Progenitor cell of endocrine pancreas (in vitro differentiated cells): ENCODE measurements at places on chromosomes 4 and X. TPM values are rescaled to one million over a fixed set of nuclear protein-coding genes. Genes with fewer than 3 reads are reported as not detected.

DNA sequence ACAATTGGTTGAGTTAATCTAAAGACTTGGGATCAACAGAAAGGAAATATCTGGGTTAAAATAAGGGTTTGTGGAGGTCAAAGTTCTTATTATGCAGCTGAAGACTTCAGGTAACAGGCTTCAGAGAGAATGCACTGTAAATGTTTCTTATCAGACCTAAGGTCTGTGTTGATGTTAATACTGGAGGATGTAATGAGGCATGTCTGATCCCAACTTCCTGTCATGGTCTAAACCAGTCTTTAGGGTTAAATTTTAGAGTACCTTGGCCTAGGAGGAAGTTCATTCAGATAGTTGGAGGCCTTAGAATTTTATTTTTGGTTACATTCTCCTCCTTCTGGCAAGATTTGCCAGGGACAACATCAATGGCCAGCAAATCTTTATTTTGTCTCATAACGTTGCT, 72.1 kb upstream of the GC start:
- DNase-seq = no peak

GRCh38 chr4:140740422-140740821, 15.8 kb downstream of the TBC1D9 start:
- no peak for DNase-seq

DNA sequence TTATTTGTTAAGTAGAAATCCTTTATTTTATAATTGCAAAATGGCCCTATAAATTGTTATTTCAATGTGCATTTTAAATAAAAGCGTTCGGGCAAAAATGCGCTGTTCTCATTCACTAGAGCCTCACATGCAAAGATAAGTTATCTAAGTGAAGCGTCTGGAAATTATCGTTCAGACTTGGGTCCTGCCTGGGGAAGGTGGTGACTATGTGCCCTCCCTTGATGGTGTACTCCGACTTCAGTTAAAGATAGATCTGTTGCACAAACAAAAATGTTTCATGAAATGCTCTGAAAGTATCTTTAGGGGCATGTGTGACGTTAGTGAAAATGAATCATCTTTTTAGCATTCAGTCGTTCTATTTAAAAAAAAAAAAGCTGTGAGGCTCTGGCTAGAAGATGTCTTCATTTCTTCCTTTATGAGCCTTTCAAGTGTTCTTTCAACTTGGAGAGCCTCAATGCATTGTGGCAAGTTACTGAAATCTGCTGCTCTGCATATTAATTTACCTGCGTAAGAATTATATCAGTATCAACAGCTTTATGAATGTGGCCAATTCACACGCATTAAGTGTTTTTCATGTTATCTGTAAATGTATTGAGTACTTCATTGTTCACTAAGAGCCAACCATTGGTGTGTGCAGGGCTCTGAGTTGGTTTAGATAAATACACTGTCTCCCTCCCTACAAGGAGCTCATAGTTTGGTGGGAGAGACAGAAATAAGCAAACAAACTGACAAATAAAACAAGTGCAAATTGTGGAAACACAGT, 83.0 kb downstream of the AFF1 start:
- DNase-seq = no peak

DNA sequence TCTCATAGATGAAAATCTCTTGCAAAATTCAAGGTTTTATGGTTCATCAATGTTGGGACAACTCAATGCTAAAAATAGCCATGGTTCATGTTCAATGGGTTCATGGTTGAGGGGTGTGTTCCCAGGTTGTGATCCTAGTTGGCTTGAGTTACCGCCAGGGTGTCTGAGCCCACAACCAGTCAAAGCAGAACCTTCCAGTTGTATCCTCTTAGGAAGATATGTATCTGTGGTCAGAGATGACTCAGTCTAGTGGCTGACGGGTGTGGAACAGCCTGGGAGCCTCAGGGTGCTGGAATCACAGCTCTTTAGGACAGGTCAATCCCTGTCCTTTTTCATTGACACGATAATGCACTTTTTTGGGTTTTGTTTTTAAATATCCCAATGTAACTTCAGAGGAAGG, 192.3 kb upstream of the NR3C2 start:
- no peak for DNase-seq

GRCh38 chr4:6257247-6258025, 12.2 kb upstream of the WFS1 start:
- no peak for DNase-seq

- no peak for DNase-seq
Measured at GRCh38 chr4:25182937-25183336, 22.7 kb upstream of the SEPSECS start.

DNA sequence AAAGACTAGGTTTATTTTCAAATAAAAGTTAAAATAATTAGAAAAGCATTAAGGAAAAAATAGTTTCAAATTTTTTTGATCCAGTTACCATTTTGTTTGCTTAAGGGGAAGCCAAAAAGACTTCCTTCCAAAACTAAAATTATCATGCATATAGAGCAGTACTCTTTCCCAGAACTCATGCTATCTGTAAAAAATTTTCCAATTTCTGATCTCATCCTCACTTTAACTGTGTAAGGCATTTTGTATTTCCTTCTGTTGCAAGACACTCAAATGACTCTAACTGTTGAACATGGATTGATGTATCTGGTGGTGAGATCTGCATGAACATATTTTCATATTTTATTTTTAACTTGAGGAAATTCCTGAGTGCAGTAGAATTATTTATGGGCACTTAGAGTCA, 150.1 kb downstream of the ADAM29 start:
- no peak for DNase-seq

- DNase-seq = no peak
Measured at GRCh38 chrX:117508021-117508420, 608.6 kb downstream of the KLHL13 start.

DNA sequence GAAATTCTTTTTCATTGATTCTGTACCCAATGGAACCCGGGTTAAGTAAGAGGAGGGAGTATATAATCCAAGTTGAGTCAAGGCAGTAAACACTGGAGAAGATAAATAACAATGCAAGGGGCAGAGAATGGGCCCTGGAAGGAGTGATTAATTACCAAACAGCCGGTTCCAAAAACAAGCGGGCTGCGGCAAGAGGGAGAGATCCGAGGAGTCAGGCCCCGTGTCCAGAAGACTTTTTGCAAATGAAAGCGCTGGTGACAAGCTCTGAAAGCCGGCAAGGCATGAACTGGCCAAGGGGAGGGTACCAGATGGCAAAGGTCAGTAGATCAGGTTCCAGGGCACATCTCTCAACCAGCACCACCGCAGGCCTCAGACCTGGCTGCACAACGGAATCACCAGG, 294.9 kb downstream of the BCOR start:
- no peak for DNase-seq

- no peak for DNase-seq
Measured at GRCh38 chr4:15162465-15163283, 160.4 kb downstream of the CPEB2 start.

GRCh38 chr4:82823062-82823461, 24.5 kb upstream of the SCD5 start:
- DNase-seq = no peak

GRCh38 chr4:58602731-58603359, 1492.7 kb upstream of the IGFBP7 start:
- DNase-seq = no peak

GRCh38 chr4:123110685-123111084, 188.3 kb upstream of the NUDT6 start:
- DNase-seq = no peak

GRCh38 chr4:164821711-164822110, 55.3 kb upstream of the APELA start:
- no peak for DNase-seq

DNA sequence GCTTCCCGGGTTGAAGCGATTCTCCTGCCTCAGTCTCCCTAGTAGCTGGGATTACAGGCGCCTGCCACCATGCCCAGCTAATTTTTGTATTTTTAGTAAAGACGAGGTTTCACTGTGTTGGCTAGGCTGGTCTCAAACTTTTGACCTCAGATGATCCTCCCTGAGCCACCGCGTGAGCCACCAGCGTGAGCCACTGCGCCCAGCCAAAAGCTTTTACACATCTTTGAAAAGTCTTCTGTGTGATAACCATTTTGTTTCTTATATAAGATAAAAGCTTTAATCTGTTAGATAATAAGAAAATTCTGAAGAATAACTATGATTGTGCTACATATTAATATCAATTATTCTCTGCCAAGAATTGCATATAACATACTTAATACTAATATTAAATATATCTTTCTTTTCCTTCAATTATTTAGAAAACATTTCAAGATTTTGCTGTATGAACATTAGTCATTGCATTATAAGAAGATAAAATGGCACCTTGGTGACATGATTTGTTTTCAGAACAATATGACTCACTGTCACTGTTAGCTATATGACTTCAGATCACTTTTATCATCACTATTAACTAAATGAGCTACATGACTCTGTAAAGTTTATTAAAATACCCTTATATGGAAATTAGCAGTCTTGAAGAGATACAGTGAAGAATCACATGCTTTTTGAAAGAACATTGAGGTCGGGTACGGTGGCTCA, 33.4 kb downstream of the RUFY3 start:
- DNase-seq = no peak

- DNase-seq = no peak
Measured at GRCh38 chr4:154152546-154152945, 339.1 kb downstream of the DCHS2 start.

DNA sequence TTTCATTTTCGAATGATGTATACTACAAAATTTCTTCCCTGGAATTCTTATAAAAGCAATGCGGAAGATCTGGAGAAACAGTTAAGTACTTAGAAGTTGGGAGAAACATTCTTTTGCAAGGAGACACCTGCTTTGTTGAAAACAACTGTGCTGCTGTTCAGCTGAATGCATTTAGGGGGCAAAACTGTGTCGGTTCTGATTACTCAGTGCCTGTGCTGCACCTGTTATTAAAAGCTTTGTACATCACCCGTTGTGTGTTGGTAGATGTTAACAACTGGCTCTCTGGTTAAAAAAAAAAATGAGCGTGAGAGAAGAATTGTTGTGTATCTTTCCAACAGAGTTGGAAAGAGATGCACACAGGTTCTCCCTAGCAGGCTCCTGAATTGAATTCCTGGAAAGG, 184.1 kb upstream of the HHIP start:
- DNase-seq = no peak

- DNase-seq = no peak
Measured at GRCh38 chr4:94961420-94961819, 203.7 kb downstream of the BMPR1B start.

DNA sequence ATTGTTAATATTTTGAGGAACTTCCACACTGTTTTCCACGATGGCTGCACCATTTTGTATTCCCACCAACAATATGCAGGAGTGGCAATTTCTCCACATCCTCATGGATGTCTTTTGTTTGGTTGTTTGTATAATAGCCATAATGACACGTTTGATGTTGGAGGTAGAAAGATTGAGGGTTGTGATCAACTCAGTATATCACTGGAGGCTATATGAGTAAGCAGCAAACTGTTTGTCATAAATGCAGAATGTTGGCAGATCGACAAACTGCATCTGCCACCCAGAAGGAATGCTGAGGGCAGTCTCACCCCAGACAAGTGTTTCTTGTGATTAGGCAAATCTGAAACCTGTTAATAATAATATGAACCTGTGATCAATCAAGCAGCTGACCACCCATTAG, 243.9 kb upstream of the WDFY3 start:
- no peak for DNase-seq

DNA sequence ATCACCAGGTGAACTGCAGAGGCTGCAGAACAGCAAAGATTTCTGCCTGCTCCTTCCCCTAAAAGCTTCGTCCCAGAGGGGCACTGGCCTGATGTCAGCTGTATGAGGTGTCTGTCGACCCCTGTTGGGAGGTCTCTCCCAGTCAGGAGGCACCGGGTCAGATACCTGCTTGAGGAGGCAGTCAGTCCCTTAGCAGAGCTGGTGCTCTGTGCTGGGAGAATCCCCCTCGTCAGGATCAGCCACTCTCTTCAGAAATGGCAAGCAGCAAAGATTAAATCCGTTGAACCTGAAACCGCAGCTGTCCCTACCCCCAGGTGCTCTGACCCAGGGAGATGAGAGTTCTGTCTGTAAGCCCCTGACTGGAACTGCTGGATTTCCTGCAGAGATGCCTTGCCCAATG, 1166.3 kb upstream of the ADGRL3 start:
- no peak for DNase-seq

DNA sequence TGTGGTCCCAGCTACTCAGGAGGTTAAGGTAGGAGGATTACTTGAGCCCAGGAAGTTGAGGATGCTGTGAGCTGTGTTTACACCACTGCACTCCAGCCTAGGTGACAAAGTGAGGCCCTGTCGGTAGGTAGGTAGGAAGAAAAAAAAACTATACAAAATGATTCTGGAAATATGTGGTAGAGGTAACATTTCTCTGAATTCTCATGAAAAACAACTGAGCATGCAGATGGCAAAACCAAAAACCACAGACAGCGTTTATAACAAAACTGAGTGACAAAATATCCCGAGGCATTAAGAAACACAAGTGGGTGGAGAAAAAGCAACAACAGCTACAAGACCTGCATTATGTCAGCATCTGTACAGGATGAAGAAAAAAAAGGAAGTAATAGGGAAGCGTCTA, 211.7 kb downstream of the DLG3 start:
- no peak for DNase-seq

DNA sequence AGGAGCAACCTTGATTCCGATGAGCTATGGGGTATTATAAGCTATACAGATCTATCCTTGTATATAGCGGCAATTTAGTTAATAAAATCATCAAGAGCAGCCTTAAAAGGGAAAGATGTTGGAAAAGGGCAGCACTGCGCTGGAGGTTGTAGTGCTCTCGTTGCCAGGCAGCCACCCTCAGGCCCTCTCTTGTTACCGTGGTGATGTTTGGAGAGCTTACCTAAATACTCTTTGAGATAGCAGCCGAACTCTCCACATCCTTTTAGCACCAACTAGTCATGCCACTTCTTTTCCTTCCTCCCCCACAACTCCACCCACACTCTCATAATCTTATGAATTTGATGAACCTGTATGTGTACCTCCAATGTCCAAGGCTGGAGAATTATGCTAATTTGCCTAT, 3.8 kb upstream of the RADX start:
- no peak for DNase-seq

GRCh38 chr4:74755486-74755885, 38.8 kb downstream of the BTC start:
- DNase-seq = no peak

Gene SEPTIN6
- 37.1 and 40.2 TPM in 2 replicates for total RNA-seq

Gene GPM6B
- total RNA-seq = 20.4 and 21.8 TPM in 2 replicates

Gene FRG2
- total RNA-seq = not detected in 2 replicates

Gene MAGEC3
- 0.31 TPM in 1 of 2 replicates, not detected in the other for total RNA-seq

Gene RNF212
- 11.2 and 11.6 TPM in 2 replicates for total RNA-seq

Gene DUX4
- not detected in 2 replicates for total RNA-seq

Gene GAGE12C
- not detected in 2 replicates for total RNA-seq

Gene TMEM35A
- 5.8 and 7.6 TPM in 2 replicates for total RNA-seq

Gene PNMA5
- total RNA-seq = not detected in 2 replicates

Gene CRMP1
- 17.6 and 18.2 TPM in 2 replicates for total RNA-seq

Gene PNMA6F
- not detected in 2 replicates for total RNA-seq
